Spinal cord (tissue), 10 donors: ENCODE measurements at places on chromosomes 3 and 15. TPM values are rescaled to one million over a fixed set of nuclear protein-coding genes. Genes with fewer than 3 reads are reported as not detected.

DNA sequence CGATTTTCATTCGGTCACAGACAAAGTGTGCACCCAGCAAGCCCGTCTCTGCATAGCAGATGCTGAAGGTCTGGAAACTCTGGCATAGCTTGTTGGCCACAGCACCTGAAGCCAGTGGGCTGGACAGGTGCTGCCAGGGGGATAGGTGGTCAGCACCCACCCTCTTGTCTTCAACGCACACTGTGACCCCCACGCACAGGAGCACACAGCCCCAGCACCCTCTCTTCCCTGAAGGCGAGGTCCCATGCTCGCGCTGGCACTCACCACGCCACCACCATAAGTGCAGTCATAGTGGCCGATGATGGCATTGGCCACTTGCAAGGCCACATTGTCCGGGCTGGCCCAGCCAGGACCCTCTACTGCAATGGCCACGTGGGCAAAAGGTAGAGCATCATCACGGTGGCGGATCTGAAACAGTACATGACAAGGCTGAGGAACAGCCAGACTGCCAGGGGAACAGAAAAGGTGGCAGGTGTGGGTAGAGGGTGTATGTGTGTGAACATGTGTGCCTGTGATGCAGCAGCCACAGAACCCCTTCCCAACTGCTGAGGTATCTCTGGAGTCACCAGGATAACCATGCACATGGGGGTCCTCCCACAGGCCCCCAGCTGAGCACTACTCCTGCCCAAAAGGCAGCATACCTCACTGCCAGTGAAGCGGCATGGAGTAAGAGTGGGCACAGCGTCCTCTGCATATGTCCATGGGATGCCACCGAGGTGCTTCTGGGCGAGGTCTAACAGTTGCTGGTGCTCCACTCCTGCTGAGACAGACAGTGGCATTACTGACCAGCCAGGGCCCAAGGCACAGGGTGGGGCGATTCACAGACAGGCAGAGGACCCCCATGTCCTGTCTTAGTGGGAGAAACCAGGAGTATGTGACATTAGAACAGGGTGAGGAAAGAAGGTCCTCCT is 5.8 kb upstream of the COL7A1 start:
- peaks cover 97% of the 10 kb centered on the region for H3K36me3 ChIP-seq
- H3K4me3 ChIP-seq, result no peak overlapping the region
- no peak for DNase-seq
- no peaks in the 10 kb centered on the region for H3K27me3 ChIP-seq
- no peak overlapping the region for H3K27ac ChIP-seq

ALAS1 gene
- 48.9 TPM for total RNA-seq

IL17RD gene
- 20.0 TPM for total RNA-seq

ITGA11 gene
- total RNA-seq, result 18.7 TPM

SERINC4 gene
- total RNA-seq, result 0.72 TPM
